ENCODE measurements at places on chromosomes 4 and X.

- no peak for DNase-seq
Observed at GRCh38 chrX:11558972-11559371, 106.7 kb downstream of the ARHGAP6 start.

- no peak for DNase-seq
Observed at GRCh38 chrX:13652287-13652793, 601 bp upstream of the TCEANC start.

DNA sequence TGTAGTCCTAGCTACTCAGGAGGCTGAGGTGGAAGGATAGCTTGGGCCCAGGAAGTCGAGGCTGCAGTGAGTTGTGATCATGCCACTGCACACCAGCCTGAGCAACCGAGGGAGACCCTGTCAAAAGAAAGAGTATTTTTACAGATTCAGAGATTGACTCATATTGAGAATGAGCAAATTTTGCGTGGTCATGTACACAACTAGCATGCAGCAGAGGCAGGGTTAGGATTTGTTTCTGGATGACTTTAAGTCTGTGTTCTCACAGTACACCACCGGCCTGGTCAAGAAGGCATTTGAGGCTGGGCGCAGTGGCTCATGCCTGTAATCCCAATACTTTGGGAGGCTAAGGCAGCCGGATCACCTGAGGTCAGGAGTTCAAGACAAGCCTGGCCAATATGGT is 44.8 kb upstream of the CBR4 start:
- no peak for DNase-seq

DNA sequence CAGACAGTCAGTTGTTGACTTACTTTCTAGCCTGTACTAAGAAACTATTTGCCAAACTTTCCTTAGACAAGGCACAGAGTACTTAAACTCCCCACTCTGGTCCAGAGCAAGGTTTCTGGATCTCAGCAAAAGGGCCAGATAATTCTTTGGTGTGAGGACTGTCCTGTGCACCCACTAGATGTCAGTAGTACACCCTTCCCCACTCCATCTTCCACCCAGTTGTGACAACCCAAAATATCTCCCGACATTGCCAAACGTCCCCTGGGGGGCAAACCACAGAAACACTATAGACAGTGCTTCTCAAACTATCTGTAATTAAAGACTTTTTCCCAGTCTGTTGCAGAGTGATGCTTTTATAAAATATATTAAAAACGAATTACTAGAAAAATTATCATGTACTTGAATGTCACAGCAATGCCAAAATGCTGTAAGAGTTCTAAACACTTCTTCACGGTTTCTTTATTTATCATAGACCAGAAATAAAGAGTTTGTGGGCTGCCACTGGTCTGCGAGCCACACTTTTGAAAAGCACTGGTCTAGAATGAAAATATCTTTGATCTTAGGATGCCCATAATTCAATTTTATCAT is 203.5 kb downstream of the PRDM5 start:
- DNase-seq: no peak

DNA sequence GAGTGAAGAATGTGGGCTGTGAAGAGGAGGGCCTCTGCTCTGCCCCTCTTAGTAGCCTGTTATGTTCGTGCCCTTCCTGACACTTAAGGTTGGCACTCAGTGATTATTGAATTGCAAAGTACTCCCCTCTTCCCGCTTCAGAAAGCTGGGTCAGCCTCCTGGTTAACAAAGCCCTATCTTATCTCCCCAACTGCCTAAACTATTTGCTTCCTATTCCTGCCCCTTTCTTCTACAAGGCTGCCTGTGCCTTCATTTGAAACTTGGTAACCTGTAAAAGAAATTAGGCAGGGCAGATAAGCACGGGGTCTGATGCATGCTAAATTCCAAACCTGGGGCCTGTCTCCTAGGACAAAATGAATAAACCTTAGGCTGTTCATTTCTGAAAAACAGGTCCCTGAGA is 23.1 kb upstream of the TMEM150C start:
- no peak for DNase-seq

DNA sequence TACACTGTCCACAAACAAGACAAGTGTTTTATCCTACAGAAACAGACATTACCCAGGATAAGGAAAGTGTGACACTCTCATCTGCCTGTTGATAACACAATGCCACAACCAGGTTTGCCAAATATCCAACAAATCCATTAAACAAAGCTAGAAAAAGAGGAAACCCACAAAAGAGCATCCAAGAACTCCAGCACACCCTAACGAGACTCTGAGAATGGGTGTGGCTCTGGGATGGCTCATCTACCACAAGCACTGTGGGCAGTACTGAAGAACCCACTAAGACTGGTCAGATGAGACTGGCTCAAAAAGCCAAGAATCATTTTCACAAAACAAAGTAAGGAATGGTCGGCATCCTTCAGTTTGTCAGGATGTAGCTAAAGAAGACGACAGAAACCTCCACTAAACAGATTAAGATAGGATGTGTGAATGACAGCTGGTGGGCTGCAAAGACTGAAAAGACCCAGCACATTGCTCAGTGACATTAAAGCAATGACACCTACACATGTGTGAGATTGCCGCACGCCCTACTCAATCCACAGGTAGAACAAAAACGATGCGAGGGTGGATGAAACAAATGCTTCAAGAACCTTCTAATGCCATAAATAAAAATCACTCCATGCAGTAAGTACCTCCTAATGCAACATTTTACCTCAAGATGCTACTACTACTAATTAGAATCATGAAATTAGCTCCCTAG is 14.7 kb downstream of the ATP8A1 start:
- DNase-seq: no peak

- DNase-seq: no peak
Observed at GRCh38 chr4:183541010-183541751, 36.3 kb downstream of the ING2 start.

GRCh38 chr4:46870411-46870810 is 38.6 kb downstream of the COX7B2 start:
- no peak for DNase-seq

DNA sequence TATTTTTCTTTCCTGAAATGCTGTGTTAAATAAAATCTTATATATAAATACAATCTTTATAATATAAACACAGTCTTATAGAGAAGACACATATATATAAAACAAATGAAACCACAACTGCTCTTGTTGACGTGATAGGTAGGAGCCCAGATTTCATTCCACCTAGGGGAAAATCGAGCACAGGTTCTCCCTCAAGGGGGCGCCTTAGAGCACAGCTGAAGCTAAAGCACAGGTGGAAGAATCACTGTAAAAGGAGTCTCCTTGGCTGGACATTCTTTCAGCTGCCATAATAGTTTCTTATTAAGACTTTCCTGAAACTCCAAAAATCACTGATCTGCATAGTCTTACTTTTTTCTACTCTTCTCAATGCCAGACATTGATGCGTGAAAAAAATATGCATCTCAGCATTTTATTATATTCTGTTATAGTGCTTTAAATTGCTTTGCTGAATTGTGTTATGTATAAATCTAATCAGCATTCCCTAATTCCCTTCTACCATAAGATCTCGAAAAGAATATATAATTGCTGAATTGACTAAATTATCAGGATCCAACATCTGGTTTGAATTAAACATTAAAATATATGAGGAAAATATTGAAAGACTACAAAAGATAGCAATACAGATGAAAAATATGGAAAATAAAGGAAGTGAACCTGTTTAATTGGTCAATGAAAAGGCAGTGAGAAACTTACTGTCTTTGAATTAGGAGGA is 25.5 kb upstream of the RXFP1 start:
- no peak for DNase-seq

DNA sequence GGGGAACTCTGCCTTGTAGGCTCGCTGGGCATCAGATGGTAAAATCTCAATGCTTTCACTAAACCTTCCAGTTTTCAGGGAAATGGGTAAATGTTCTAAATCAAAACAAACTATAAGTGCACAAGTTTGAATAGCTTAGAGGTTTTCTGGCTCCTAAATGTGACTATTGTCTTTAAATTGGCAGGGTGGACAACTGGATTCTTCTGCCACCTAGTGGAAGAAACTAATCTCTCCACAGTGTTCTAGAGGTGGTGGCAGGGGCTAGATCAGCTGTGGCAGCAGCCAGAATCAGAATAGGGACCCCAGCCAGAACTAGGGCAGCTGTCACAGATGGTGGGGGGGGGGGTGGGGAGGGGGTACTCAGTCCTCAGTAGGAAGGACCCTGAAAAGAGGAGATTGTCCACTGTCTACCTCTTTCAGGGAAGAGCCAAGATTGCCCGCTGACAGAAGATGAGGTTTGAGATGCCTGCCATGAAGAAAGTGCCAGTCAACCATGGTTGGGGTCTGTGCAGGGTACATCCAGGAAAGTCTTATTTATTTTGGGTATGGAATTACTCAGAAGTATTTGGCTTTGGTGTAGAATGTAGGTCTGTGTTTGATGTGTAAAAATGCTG is 201.4 kb downstream of the CCNG2 start:
- DNase-seq: peak; percentile 18

DNA sequence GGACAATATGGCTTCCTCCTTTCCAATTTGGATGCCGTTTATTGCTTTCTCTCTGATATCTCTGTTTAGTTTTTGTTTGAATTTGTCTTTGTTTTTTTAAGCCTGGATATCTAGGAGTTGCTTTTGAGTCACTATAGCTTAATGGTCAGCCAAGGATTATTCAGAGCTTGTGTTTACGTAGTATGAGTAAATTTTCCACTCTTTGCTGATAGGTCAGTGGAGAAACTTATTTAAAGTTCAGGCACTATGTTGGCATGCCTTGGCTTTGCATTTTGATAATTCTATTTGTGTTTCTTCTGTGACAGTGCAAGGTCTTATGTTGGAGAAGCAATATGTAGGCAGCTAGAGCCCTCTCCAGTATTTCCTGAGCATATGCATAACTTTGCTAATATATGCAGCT is 315.2 kb downstream of the GRID2 start:
- no peak for DNase-seq

GRCh38 chr4:55438314-55438713 is 42.6 kb downstream of the TMEM165 start:
- no peak for DNase-seq

GRCh38 chr4:5237086-5237660 is 185.9 kb downstream of the STK32B start:
- DNase-seq: no peak

GRCh38 chr4:147794314-147794680 is 62.4 kb downstream of the ARHGAP10 start:
- DNase-seq: no peak

GRCh38 chr4:6206771-6207290 is 6.5 kb upstream of the JAKMIP1 start:
- no peak for DNase-seq

- no peak for DNase-seq
Observed at GRCh38 chr4:140523370-140523856, 555 bp upstream of the ELMOD2 start.

GRCh38 chrX:10566716-10567097 is 53.7 kb downstream of the MID1 start:
- no peak for DNase-seq

DNA sequence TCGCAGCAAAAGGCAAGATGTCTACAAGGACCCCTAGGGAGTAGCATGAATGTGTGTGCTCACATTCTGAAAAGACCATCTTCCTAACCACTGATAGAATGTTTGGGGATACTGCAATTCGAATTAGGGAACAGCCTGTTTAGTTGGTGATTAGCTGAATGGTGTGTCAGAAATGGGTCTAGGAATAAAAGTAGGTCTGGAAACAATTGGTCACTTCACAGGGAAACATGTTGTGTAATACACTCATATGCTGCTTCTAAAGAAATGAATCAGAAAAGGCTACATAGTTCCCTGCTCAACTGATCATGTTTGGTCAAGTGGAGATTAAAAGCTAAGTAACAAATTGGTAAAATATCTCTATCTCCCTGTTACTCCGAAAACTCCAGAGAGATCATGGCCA is 2362.4 kb upstream of the TENM3 start:
- DNase-seq: no peak

DNA sequence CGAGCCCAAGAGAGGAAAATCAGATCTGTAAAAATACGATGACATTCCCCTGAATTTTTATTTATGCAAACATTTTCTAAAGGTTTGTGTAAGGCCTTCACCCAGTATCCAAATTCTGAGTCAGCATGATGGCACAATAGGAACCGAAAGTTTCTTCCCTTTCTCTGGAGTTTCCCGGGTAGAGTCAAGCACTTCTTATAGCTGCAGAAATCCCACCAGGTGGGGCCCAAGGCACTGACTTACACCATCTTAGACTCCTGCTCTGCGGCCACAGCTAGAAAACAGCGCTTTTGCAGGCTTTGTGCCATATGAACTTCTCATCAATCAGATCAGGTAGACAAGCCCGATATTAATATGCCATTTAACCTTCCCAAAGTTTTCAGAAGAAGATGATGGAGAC is 13.4 kb downstream of the LEF1 start:
- DNase-seq: no peak

GRCh38 chr4:80172203-80172602 is 25.1 kb upstream of the PRDM8 start:
- DNase-seq: no peak

DNA sequence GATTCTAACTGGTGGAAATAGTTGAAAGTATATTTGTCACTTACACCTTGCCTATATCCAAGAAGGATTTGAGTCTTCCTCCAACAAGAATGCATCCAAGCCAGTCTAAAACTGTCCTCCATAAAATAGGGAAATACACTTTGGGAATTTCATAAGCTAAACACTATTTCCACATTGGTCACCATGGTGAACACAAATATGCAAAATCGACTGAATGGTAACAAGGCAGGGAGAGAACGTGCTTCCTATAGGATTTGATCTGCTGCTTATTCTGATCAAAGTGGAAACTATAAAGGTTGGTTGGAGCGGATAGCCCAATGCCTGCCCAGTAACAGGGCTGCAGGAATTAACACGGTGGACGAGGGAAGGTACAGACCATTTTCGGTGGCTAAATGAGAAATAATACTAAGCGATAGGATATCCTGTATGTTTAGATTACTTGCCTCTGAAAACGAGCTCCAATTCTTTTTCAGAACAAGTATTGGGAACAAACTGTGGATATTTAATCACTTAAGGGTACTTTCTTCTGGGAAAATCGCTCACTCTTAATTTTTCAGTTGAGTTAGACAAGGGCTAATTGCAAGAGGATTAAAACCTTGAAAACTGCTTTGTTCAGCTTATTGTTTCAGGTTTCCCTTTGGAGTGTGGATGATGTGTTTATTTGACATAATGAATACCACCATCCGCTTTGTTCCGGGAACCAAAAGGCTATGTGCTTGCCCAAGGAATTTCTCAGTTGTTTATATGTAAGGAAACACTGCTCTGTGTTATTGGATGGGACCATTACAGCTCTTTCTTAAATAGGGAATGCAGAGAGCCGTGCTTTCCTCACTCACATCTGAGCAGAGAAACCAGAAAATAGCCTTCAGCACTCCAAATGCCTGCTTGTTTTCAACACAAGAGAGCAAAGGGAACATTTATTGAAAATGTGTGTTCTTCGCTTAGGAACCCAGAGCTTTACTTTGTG is 194.4 kb downstream of the CBR4 start:
- DNase-seq: no peak

GRCh38 chr4:88616275-88617150 is 24.2 kb downstream of the HERC3 start:
- DNase-seq: no peak

DNA sequence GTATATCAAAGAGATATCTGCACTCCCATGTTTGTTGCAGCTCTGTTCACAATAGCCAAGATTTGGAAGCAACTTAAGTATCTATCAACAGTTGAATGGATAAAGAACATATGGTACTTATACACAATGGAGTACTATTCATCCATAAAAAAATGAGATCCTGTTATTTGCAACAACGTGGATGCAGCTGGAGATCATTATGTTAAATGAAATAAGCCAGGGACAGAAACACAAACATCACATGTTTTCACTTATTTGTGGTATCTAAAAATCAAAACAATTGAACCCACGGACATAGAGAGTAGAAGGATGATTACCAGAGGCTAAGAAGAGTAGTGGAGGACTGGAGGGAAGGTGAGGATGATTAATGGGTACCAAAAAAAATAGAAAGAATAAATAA is 14.2 kb downstream of the IQCM start:
- no peak for DNase-seq
